ENCODE measurements at places on chromosomes 2 and 18.

GRCh38 chr2:237752761-237753165 lies 45.8 kb upstream of the RBM44 start:
- DNase-seq, result no peak

DNA sequence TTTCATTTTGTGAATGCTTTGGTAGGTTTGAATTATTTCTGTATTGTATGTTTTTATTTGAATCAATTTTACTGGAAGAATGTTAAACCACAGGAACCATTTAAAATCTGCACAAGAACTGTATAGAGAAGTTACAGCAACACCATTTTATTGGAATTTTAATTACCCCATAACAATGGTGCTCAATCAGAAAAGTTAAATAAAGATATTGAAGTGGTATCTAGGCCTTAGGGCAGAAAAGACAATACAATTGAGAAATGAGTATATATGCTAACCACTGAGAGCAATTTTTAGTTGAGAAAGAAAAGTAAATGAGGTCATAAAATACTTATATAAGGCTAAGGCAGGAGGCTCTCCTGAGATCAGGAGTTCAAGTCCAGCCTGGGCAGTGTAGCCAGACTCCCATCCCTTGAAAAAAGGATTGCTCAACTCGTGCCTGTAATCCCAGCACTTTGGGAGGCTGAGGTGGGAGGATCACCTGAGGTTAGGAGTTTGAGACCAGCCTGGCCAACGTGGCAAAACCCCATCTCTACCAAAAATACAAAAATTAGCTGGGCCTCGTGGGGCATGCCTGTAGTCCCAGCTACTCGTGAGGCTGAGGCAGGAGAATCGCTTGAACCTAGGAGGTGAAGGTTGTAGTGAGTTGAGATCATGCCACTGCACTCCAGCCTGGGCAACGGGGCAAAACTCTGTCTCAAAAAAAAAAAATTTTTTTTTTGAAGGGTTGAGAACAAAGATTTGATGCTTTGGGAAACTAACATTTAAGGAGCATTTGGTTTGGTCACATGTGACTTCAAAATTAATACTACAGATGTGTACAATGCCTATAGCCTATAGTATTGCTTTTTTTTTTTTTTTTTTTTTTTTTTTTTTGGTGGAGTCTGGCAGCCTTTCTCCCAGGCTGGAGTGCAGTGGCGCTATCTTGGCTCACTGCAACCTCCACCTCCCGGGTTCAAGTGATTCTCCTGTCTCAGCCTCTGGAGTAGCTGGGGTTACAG lies 212.9 kb upstream of the STON1 start:
- DNase-seq, result no peak

GRCh38 chr2:199865905-199866304 lies 14.9 kb upstream of the FTCDNL1 start:
- no peak for DNase-seq

DNA sequence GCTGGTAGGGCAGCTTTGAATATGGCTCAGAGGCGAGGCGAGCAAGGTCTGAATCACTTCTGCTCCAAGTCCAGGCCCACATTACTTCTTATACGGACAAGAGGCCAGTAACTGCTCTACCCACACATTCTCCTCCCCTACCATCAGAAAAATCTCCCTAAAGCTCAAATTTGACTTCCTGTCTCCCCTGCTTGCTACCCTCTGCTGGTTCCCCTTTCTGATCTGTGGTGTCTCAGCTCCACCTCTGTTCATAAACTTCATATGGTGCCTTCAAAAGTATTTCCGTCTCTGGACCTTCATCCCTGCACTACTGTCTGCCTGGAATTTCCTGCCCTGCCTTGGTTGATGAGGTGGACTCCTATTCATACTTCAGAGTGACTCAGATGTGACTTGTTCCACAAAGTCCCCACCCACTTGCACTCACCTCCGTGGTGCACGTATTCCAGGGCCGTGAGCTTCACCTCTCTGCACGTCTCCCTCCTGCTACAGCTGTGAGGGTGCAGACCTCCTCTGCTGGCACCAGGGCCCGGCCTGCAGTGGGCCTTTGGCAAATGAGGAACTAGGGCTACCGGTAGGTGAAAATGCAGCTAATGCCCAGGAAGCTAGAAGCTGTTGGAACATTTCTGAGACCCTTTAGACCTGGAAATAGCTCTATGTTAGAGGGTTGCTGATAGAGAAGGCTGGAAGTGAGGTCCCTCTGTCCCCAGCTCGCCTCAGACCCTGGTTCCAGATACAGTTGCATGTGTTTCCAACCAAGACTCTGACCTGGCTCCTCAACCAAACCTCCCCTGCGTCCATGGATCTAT lies 24.6 kb upstream of the KCMF1 start:
- DNase-seq, result peak; percentile 78

- DNase-seq, result no peak
These were observed 16.4 kb upstream of the TMEM247 start for GRCh38 chr2:46462936-46463335.

- DNase-seq, result no peak
These were observed 36.5 kb downstream of the PSMD14 start for GRCh38 chr2:161344692-161345091.

GRCh38 chr18:48892146-48892855 lies 58.5 kb downstream of the SMAD7 start:
- DNase-seq, result no peak
